Adrenal gland (tissue), 19 donors: ENCODE measurements at places on chromosomes 12 and 14.
A peak's percentile ranks its signal among the peaks of the same experiment; 100 is the strongest.

- DNase-seq = no peak
Observed at GRCh38 chr12:8096281-8096915, 14.3 kb downstream of the NECAP1 start.

DNA sequence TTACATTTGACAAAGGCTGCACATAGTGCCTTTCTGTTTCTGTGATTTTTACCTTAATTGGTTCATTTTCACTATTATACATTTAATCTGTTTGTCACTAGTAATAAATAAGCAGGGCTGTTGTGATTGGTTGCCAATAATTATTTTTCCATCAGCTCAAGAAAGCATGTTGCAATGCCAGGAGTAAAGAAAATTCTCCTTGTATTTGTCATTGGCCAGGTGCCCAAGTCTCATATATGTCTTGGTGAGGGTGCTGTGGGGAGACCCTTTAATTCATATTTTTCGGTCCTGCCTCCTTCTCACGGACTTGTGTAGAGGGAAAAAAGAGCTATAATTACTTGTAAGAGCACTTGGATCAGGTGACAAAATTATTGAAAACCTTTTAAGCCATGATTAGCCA is 108.0 kb downstream of the KITLG start:
- no peak for DNase-seq

- DNase-seq = no peak
Observed at GRCh38 chr12:95974358-95974757, 21.8 kb downstream of the HAL start.

GRCh38 chr12:65597527-65597926 is 226.8 kb upstream of the HMGA2 start:
- DNase-seq = no peak

DNA sequence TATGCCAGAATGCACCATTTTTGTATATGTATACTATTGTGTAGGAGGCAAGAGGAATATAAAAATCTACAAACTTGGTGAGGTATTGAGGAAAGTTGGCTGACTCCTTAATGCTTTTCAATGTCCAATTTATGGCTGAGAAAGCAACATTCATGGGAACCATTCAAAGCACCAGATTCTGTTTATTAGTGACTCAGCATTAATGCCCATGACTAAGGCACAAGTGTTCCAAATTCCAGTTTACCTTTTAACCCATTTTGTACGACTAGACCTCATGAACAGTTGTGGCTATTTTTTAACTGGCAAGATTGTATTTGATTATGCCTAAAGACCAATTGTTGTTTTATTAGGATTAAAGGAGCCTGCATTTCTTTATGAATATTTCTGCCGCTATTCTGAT is 375.4 kb upstream of the ATP2B1 start:
- no peak for DNase-seq

DNA sequence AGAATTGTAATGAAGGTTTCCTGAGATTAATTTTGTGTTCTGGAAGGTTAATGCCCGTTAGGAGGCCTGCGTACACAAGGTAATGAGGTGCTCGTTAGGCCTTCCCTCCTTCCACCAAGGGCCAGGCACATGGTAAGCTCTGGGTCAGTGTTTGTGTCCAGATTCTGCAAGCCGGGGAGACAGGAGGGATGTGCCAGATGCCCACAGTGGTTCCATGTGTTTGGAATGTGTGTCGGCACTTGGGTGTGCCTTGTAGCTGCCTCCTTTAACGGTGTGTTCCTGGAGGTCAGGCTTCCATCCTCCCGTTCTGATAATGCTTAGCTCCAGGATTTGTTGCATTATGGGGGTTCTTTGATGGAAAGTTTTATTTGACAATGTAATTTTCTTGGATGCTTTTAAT is 5.7 kb downstream of the TRAF3 start:
- no peak for DNase-seq

DNA sequence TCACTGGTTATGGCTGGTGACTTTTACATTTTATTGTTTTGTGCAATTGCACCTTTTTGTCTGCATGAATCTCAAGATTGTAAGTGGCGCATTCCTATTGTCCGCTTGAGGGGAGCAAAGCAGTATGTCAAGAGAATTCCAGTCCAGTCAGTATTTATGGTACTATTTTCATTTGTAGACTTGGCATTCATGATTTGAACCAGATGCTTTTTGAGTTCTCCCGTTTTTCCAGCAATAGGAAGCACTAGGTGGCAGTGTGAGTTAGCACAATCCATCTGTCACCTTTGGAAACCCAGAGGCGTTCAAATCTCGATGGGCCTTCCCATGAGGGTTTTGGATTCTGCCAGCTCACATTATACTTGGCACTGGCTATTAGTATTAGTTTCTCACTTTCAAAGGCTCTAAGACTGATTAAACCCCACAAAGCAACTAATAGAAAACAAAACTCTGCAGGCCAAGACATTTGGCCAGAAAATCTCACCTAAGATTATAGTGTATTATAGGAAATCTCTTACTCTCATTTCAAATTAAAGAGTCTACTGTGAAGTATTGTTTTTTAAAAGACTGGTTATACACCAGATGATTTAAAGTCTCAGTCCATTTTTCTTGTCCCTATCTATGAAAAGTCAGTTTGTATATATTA is 2.2 kb downstream of the DACT1 start:
- DNase-seq = peak; percentile 64

DNA sequence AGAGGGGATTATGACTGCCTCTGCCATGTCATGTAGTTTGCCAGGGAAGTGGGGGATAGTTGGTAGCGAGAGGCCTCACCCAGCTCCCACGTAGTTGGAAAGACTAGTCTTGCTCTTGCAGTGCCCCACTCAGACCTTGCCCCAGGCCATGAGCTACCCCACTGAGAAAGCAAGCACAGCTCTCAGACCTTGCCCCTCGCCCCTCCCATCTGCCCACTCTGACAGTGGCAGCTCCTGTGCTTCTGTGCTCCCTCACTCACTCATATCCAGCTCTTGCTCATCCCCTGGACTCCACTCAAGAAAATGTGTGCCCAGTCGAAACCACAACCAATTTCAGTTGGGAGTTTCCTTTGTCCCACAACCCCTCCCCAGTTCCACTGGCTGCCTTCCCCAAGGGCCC is 55.5 kb upstream of the BDKRB2 start:
- no peak for DNase-seq

DNA sequence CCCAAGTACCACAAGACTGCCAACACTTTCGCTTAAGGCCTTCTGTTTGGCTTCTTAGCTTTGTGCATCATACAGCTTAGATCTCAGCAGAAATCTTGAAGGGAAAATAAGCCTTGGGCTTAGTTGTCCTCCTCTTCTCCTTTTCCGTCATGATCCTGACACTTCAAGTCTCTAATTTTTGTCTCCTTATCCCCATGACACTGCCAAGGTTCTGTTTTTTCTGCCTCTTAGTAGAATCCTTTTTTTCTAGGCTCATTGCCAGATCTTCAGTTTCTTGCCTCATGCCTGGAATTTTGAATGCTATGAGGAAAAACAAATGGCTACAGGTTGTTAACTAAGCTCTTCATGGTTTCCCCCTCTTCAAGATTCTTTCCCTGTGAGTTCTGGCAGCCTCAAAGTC is 450.4 kb downstream of the LRFN5 start:
- DNase-seq = no peak

DNA sequence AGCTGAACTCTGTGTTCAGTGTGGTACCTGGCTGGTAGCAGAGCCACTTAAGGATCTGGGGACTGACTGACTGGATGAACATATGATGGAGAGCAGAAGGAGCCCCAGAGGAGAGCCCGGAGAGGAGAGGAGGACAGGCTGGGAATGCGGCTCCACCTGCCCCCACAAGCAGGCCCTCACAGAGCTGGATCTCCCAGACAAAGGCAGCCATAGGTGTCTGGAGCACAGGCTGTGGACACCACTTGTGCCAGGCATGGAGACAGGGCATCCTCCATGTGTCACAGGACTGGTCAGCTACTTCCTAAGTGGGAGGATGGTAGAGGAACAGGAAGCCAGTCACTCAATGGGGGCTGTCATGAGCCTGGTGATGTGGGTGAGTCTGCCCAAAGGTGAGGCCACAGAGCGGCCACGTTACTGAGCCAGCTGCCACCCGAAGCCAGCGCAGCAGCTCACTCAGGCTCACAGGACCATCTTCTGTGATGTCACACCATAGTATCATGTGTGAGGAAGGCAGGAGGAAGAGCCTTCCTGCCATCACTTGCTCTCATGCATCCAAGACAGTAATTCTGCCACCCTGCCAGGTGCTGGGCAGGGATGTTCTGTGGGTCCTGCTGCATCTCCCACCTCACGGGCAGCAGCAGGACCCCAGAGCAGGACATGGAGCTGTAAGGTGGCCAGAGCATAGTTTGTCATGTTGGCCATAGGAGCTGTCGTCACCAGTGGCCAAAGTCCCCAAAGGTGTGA is 72.1 kb downstream of the PRIMA1 start:
- DNase-seq = no peak

- DNase-seq = peak; percentile 85
Observed at GRCh38 chr14:49621114-49621881, 699 bp downstream of the MGAT2 start.

- no peak for DNase-seq
Observed at GRCh38 chr12:46209914-46210872, 58.6 kb downstream of the SLC38A1 start.

DNA sequence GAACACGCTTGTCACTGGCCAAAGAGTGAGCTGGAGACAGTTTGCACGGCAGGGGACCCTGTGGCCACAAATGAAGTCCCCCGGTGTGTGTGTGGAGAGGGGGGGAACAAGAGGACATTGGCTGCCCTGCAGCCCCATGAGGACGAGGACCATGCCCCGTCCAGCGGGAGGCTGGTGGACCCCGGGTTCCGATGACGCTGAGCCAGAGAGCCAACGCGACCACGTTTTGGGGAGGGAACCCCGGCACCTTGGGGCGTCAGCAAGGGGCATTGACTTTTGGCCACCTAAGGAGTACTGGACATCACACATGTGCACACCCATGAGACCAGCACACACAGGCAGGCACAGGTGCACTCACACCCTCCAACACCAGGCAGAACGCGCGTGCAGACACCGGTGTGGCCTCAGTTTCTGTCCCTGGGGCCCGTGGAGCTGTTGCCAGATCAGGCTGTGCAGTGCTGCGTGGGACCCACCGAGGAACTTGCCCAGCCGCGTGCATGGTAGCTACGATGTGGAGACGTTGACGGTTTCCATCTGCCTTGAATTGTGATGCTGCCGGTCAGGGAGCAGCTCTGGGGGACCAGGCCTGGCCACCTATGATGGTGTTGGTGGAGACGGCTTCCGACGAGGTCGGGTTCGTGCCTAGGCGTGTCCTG is 26.5 kb downstream of the NOC4L start:
- no peak for DNase-seq

DNA sequence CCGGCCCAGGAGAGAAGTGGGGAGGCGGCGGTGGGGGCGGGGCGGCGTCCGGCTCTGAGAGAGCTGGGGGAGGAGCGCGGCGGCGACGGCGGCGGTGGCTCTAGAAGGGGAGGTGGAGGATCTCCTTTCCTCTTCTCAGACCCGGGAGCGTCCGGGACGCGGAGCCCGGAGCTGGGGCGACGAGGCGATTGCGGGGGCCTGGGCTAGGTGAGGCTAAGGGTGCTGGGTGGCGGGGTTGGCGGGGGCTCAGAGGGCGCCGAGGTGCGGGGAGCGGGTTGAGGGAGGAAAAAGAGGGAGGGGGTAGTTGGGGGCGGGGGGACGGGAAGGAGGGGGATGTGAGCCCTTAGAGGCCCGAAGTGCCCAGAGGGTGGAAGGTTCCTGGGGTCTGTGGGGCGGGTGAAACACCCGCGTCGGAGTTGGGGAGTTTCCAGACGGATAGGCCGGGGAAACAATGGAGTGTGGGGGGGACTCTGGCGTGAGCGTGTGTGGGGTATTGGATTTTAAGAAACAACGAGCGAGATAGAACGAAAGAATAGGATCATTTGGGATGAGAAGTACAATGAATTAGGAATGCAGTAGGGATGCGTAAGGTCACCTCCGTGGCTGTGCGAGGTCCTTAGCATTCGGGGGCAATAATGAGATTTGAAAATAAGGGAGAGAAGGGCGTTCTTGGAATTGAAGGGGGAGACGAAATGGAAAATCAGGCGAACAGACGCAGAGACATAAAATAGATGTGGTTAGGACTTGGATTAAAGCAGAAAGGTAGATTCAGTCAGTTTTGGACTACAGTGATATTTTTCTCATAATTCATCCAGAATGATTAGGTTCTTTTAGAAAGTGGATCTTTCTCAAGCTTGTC is at the start of gene SPATS2:
TSS of gene SPATS2 (plus strand) at position 82 of the 859 bp plus-strand sequence. CDS start 93,551 bp downstream, outside the sequence.
- DNase-seq = peak; percentile 94

DNA sequence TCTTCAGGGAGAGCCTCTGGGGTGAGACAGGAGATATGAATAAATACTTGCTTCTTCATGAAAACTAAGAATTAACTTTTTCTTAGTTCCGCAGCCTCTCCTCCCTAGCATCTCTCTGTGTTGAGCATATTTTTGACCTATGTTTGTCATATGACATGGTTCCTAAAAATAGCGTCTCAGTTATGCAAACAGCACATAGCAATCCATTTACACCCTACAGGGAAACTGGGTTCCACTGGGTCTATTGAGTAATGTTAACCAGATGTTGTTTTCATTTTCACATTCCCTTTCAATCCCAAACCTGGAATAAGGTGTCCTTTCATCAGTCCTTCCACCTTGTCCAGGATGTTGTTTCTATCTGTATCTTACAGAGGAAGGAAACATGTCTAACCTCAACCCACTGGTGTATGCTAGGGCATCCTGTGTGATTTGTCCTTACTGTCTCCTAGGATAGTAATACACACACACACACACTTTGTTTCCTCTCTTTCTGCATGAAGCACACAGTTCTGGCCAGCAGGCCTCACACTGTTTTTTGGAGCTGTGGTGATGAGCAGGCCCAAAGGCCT is 1543.5 kb downstream of the AACS start:
- DNase-seq = no peak

DNA sequence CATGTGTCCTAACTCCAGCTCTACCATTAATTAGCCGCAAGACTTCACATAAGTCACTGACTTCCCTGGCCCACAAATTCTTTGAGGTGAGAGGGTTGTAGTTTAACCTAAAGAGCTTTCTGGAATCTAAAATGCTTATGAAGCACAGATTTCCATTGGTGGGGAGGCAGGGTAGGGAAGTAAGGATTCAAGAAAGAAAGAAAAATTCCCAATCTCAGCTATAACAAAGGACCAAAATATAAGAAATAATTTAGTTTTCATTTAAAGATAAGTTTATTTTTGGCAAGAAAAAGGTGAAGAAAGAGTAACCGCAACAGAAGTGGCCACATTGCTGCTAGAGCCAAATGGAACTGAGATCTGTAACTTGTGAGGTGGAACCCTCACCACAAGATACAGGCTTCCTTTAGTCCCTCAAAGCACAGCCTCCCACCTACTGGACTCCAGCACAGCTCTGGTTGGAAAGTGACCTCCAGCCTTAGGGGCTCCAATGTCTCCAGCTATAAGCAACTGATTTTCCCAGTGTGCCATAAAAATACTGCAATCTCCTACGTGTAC is 23.6 kb downstream of the DAD1 start:
- no peak for DNase-seq

GRCh38 chr12:19409376-19409775 is 29.9 kb upstream of the AEBP2 start:
- no peak for DNase-seq

- no peak for DNase-seq
Observed at GRCh38 chr12:106757623-106758348, 16.7 kb upstream of the RIC8B start.

GRCh38 chr14:100096656-100097055 is 31.4 kb downstream of the EVL start:
- no peak for DNase-seq

- no peak for DNase-seq
Observed at GRCh38 chr14:23481362-23481970, 12.0 kb downstream of the NGDN start.
